COLO829 (cell line): ENCODE measurements at places on chromosomes 5 and 9.

DNA sequence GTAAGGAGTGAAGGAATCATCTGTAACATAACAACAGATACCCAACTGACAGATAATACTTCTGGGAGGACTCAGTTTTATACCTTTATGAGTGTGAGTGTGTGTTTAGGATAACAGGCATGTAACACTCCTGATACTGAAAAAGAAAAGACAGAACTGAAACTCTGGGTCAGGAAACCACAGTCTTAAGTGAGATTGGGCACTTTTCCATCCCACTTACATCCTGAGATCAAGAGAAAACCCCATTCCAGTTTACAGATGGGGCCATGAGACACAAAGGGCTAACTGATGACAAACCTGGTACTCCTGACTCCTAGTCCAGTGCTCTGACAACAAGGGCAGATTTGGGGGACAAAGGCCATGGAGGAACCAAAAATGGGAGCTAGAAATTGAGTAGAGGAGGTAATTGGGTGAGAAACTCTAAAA lies 18.0 kb downstream of the IL5 start:
- no peak for DNase-seq

DNA sequence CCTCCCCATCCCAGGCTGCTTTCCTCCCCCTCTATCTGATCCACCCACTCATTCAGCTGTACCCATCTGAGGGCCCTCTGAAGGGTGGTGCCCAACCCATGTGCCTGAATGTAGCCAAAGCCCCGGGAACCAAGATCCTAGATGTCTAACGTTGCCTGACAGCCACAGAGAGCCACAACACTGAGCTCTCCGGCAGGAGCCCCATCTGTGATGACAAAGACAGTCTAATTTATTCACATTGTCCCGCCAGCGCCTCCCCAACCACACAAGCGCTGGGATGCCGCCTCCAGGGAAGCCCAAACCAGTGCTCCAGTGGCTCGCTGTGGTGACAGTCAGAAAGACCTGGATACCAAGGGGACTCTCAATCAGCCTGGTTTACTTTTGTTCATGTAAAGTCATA lies 8.4 kb downstream of the IGFBPL1 start:
- DNase-seq: no peak

- DNase-seq: no peak
Measured at GRCh38 chr5:395156-395920, 47.6 kb upstream of the EXOC3 start.

GRCh38 chr5:116572350-116573278 lies 2.0 kb downstream of the SEMA6A start:
- DNase-seq: no peak

- DNase-seq: no peak
Measured at GRCh38 chr9:104304925-104305324, 199.1 kb upstream of the OR13F1 start.

GRCh38 chr9:12604164-12604821 lies 88.9 kb upstream of the TYRP1 start:
- peak; percentile 8 for DNase-seq

DNA sequence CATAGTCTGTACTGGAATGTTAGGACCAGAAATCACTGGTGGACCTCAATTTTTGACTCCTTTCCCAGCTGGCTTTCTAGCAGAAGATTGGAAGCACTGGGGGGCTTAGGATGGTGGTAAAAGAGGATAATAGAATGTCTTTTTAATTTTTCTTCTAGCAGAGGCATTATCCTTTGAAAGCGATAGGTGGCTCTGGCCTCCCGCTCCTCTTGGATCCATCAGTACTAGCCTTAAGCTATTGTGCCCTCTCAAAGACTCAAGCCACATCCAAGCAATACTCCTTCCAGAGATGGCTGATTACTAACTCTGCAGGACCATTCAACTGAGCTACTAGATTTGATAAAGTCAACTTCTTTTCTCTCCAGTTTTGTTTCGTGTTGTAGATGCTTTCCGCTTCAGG lies 610.6 kb downstream of the CDH12 start:
- no peak for DNase-seq

DNA sequence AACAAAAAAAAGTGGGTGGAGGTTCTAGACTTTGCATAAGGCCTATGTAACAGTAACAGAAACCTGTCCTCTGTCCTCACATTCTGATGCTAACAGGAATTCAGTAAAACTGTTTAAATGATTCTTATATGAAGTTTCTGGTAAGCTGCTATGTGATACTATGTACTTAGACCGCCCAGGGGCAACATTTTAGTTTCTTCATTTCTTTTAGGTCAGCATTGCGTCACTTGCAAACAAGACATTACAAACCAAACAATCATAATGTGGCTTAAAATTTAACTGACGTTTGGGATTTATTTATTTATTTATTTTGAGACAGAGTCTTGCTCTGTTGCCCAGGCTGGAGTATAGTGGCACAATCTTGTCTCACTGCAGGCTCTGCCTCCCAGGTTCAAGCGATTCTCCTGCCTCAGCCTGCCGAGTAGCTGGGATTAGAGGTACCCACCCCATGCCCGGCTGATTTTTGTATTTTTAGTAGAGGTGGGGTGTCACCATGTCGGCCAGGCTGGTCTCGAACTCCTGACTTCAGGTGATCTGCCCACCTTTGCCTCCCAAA lies 44.3 kb downstream of the TENT4A start:
- no peak for DNase-seq

DNA sequence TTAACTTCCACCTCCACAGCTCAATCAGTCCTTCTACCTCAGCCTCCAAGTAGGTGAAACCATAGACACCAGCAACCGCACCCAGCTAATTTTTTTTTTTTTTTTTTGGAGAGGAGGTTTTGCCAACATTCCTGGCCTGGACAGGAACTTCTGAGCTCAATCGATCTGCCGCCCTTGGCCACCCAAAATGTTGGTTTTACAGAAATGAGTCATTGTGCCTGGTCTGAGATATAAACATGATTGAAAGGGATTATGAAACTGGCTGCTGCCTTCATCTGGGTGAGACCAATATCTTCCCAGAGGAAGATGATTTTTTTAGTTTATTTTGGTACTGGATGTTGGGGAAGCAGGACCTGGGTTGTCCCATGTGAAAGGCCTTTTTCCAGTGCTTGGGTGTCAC lies 9.2 kb downstream of the TAF11L12 start:
- DNase-seq: no peak

DNA sequence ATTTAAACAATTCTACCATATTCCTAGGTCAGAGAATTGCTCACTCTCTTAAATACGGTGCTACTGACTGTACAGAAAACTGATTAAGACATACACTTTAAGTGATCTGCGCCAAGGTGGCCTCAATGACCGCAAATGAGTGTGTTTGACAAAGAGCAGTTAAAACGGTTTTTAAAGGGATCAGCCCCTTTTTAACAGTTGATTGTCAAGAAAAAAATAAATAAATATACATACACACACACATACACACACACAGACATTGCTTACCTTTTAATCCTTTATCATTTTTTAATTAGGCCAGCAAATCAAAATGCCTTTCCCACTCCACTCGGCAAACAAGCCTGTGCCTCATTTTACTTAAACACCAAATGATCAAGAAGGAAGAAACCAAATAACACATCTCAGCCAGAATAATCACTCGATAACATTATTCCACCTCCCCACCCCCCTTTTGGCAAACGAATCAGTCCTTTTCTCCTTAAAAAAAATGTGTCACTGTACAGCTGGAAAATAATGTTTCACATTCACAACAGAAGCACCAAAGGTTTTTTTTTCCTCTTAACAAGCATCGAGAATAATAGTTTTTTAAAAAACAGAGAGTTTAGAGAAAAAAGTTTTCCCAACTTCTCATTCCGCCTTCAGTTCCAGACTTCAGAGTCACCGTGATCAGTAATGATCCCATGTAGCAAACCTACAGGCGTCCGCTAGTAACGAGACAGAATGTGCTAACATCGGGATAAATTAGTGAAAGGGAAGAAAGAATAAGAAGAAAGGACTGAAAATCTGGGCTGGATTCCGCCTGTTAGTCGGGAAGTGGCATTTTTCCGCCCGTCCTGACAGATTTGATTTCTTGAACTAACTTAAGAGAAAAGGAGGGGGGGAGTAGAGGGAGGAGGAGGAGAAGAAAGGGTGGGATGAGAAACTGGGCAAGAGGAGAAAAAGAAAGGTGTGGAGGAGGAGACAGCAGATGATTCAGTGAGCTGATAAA lies at the start of gene ZNF608:
TSS of gene ZNF608 (minus strand) at position 712 of the 988 bp plus-strand sequence. CDS start 1,650 bp downstream, outside the sequence.
- DNase-seq: no peak

DNA sequence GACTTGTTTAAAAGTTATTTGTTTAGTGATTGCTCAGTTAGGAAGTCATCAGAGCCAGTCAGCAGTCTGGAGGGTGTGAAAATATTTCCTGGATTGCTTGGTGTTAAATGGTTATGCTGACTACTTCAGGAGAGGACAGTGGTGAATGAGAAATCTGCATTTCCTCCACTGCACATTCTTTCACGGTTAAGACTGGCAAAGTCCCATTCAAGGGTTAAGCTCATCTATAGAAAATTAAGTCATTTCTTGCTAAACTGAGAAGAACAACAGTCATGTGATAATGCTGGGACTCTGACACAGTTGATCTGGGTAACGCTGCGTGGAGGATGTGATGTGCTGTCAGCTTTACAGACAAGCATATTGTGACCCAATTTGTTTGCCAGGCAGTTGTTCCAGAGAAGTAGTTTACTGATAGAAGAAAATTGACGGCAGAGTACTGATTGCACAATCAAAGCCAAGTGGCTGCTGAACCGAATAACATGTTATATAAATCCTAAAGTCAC lies 80.4 kb downstream of the GRAMD2B start:
- DNase-seq: no peak

DNA sequence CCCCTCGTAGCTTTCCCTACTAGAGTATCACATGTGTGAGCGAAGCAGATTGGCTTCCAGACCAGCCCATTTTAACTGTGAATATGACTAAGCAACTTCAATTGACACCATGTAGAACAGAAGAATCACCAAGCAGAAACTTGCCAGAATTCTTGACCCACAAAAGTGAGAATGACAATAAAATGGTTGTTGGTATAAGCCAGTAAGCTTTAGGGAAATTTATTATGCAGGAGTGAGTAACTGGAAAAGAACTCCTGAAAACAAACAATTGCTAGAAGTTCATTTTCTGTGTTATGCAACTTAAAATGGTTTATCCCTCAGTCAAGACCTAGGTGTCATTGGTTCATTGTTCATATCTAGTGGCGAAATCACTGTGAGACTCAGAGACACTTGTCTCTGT lies 303.1 kb downstream of the DMRT2 start:
- DNase-seq: no peak

DNA sequence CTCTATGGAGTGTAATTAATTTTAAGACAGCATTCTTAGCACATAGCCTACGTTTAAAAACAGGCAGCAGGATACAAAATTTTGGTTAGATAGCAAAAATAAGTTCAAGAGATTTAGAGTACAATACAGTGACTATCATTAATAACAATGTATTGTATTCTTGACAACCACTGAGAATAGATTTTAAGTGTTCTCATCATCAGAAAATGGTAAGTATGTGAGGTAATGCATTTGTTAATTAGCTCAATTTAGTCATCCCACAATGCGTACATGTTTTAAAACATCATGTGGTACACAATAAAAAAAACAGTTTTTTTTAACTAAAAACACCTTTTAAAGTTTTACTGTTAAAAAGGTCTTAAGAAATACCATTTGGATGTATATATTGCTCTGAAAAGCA lies 94.2 kb downstream of the MUSK start:
- DNase-seq: no peak

DNA sequence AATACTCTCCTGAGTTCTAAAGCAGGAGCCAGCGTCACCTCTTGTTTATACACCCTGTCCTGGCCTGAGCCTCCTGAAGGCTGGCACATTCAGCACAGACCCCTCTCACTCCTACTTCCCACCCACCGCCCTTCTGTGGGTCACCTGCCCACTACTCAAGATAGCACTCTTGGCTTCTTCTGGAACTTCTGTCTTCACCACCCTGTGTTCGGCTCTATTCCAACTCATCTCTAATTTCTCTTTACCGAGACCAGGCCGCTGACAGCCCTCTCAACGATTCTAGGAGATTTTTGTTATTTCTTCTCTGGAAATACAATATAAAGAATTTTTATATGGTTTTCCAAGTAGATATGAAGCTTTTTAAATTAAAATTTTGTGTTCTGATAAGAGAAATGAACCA lies 57.4 kb downstream of the IRF1 start:
- DNase-seq: no peak

DNA sequence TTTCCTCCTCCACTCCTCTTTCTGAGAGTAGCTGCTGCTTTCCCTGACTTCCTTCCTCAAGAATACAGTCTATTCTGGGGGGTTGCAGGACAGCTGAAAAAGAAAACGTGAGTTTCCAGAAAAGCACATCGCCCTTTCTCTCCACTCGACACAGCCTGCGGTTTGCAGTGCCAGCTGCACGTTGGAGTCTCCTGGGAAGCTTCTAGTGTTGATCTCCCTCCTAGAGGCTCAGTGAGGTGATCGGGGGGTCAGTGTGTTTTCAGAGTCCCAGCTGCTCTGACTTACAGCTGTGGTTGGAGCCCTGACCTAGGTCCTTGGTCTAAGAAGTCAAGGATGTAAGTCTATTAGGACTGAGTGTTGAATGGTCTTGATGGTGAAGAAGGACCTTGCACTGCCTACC lies 25.0 kb upstream of the SUSD3 start:
- no peak for DNase-seq

GRCh38 chr5:12659686-12660085 lies 755.4 kb upstream of the CTNND2 start:
- DNase-seq: no peak

DNA sequence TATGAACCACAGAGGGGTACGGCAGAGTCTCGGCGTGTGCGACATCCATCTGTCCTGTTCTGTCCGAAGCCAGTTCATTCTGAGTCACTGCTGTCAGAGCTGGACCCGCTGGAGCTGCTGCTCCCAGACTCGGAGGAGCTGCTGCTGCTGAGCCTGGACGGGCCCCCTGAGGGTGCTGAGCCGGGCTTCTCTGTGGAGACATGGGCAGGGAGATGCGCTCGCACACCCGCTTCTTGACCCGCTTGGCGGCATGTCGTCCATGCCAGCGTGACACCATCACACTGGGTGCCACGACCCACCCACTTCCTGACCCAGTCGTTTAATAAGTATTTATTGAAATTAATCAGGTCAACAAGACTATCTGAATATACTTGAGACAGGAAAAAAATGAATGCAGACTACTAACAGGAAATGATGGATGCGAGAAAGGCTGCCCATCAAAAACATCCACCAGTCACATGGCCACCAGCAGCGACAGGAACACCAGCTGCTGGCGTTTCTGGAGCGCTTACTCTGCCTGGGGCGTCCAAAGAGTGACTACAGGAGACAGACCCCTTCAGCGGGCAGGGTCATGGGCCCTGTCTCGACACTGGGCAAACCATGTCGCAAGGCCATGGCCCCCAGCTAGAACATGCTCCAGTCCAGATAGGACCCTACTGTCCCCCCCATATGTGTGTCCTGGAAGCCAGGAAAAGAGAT lies 8.4 kb downstream of the BRD3OS start:
- no peak for DNase-seq

DNA sequence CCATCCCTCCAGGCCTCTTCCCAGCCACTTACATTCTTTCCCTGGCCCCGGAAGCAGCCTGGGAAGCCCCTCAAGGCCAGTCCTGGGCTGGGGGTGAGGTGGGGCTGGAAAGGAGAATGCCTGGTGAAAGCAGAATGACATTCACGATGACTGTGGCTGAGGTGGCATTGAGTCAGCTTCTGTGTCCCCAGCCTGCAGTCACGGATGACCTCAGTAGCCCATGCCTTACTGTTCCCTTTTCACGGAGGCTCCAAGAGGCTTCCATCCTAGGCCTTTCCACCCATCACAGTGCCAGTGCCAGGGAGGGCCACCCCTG lies 2.7 kb downstream of the PRDM12 start:
- no peak for DNase-seq
